ENCODE measurements at places on chromosomes 16 and 17.
A peak's percentile ranks its signal among the peaks of the same experiment; 100 is the strongest.

GRCh38 chr17:68198931-68199836 lies 48.7 kb upstream of the AMZ2 start:
- peak; percentile 44 for DNase-seq

DNA sequence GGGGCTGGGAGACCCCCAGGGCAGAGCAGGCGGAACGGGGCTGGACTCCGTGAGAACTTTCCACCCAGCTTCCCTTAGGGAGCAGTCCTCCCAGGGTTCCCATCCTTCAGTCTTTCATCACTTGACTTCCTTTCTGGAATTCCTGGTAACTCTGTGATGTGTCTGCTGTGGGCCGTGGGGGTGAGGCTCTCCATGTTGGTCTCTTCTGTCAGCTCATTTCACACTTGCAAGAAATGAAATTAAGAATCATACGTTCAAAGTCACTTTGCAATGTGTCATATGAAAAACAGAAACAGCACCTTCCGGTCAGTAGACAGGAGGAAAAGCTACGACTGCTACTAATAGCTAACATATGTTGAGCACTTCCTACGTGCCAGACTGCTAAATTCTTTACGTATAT lies 5.4 kb upstream of the BBS2 start:
- DNase-seq, result no peak

DNA sequence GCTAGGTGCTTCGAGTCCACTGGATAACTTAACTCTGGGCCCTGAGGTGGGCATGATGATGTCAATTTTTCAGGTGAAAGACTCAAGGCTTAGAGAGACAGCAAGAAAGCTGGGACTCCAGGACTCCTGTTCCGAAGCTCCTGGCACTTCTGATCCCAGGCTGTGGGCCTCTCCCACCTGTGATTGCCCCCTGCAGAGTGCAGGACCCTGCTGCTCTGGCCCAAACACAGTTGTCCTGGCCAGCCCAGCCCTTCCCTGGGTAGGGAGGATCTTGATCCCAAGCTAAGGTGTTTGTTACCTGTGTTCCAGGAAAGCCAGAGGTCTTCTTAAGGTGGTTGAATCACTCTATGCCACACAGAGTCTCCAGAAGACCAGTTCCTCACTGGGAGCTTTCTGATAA lies 3.1 kb downstream of the CHST5 start:
- no peak for DNase-seq

DNA sequence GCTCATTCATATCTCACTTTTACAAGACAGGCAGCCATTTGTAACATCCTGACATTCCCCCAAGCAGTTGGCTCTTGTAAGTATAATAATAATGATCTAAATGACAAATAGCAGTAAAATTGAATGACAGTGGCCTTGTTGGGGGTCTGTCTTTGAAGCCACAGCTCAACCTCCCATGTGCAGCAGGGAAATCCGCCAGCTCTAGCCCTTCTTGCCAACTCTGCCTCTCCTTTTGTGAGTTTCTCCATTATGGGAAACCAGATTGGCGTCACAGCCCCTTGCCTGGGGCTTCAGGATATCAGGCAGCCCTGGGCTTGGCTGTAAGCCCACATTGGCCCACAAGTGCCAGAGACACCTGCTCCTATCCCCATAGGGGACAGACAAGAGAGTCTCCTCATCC lies 70.4 kb upstream of the CACNG5 start:
- DNase-seq, result no peak

GRCh38 chr17:21295036-21295952 lies 10.8 kb downstream of the MAP2K3 start:
- peak; percentile 39 for DNase-seq

DNA sequence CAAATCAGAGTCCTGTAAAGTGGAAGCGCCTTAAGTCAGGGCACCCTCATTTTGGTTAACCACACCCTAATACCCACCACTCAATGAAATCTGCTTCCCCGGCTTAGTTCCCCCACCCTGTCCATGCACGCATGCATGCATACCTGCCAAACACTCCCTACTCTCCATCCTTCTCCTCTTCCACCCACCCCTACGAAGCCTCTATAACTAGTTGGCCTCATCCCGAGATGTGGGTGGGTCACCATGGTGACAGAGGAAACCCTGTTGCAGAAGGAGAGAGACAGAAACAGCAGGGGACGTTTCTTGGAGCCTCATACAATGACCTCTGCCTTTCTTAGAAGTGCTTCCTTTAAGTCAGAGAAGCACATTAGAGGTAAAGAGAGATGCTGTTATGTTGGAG lies 46.8 kb upstream of the DNAH9 start:
- DNase-seq, result no peak

GRCh38 chr17:76685366-76685765 lies 25.4 kb downstream of the MXRA7 start:
- DNase-seq, result no peak

DNA sequence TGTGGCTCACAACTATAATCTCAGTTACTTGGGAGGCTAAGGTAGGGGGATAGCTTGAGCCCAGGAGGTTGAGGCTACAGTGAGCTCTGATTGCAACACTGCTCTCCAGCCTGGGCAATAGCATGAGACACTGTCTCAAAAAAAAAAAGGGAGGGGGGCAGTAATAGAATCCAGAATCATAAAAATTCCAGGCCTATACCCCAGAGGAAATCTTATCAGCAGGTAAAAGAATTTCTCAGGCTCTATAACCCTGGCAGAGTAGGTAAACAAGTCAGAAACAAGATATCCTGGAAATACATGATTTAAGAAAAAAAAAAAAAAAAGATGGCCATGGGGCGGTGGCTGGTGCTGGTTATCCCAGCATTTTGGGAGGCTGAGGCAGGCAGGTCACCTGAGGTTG lies 12.9 kb downstream of the SPAG9 start:
- DNase-seq, result no peak

DNA sequence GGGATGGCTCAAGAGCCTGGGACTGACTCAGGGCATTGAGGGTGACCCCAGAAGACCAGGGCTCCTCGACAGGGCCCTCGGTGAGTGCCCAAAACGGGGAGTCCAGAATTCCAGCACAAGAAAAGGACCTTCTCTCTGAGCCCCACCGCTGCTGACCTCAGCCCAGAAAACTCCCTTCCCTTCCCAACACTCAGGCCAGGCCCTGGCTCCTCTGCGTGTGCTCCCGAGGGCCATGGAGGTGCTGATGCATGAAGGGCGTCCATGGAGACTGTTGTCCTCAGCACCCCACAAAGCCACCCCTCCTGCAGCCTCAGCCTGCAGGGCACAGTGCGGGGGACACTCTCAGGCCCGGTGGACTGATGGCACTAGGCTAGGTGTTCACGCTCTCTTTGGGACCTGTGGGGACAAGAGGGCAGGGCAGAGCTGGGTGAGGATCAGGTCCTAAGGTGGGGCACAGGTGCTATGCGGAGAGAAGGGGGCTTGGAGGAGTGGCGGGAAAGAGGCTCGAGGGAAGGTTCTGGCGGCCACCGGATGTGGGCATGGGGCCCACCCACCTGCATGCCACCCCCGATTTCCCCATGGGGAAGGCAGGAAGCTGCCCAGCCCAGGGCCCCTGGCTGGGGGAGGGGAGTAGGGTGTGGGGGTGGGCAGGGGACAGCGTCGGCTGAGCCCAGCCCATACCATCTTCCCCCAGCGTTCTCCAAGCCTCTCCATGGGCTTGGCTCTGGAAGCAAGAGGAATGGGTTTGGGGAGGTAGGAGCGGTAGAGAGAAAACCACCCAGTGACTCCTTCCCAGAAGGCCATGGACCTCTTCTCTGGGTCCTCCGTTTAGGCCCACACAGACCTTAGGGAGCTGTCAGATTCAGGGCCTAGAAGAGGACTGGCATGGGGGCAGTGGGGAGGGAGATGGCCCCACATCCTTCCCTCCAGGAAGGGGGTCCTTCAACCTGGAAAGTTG lies 4.5 kb upstream of the TSPOAP1 start:
- DNase-seq, result no peak

DNA sequence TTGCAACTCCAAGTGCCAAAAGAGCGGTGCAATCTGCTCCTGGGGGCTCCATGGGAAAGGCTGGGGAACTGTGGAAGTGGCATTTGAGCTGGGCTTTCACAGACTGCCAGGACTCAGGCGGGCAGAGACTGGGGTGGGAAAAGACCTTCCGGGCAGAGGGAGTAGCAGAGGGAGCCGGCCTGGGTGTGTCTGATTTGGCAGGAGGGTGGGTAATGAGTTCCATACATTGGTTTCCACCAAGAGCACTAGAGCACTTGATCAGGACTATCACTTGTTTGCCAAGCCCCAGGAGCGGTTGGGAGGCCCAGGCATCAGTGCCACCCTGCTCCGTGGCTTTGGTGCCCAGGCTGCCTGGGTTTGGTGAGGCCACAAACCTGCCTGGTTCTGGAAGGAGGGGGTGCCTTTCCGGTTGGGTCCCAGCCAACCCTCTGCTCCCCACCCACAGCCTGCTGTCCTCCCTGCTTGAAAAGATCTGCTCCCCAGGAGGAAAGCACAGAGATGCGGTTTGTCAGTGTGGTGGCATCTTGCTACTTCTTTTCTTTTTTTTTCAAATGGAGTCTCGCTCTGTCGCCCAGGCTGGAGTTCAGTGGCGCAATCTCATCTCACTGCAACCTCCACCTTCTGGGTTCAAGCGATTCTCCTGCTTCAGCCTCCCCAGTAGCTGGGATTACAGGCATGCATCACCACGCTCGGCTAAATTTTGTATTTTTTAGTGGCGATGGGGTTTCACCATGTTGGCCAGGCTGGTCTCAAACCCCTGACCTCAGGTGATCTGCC lies 3.5 kb upstream of the TRIM47 start:
- no peak for DNase-seq

DNA sequence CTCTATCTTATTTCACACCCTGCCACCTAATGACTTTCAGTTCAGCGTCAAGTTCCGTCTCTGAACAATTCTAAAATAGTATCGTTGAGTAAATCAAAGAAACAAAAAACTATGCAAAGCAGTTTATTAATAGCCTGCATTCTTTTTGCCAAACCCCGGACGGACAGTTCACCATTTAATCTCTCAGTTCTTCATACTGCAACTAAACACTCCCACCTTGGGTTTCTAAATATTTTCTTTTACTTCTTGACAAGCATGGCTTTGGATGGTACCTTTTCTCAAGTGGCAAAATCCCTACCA lies 1.2 kb downstream of the MYH11 start:
- no peak for DNase-seq

GRCh38 chr16:23029733-23030420 lies 119.4 kb downstream of the USP31 start:
- no peak for DNase-seq

DNA sequence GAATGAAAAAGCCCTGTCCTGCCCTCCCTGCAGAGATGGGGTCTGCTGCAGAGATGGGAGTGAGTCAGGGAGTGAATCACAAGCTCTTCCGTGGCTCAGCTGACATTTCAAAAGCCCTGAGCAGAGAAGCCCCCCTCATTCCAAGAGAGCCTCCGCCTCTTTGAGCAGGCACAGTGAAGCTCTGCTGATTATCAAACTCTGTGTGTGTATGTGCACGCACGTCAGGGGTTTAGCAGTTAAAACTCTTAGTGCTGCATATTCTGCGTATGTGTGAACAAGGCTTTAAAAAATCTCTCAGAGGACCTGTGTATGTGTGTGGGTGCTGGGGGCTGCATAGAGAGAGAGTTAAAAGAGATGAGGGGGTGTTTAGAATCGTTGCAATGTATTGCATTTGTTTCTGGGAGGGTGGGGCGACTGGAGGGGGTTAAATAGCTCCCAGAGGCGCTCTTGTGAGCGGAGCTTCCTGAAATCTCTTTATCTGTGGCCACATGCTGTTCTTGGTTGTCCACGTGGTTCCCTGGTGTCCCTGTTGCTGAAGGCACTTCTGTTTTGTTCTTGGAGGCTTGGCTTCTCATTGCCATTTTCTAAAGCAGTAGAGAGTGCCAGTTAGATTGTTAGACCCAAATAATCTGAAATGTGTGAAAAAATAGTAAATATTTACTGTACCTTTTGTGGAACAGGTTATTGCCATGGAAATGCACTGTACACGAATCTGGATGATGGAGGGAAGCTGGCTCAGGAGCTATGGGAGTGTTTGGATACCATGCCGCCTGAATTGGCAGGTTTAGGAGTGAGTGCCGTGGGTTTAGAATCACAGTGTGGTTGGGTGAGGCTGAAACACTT lies 116.6 kb downstream of the PRKCB start:
- no peak for DNase-seq

DNA sequence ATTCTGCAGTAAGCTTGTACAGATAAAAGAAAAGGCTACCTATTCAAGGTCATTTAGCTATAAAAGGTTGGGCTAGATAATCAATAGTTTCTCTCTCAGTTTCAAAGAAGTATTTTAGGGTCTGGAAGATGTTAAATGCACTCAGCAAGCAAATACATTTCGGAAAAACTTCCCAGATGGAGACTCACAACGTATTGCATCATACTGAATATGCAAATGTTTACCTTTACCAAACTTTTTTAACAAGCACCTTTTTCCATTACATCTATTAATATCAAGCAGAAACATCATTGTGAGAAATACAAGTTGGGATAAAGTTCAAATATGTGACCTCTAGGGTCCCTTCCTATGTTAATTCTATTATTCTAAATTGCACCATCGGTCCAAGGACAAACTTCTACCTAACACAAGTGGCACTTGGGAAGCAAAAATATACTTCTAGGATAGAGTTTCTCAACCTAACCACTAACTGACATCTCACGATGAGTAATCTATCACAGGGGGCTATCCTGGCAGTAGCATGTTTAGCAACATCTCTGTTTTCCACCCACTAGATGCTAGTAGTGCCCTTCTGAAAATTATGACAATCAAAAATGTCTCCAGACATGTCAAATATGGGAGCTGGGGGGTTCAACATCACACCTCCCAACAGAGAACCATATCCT lies 14.5 kb downstream of the KANSL1 start:
- peak; percentile 62 for DNase-seq

DNA sequence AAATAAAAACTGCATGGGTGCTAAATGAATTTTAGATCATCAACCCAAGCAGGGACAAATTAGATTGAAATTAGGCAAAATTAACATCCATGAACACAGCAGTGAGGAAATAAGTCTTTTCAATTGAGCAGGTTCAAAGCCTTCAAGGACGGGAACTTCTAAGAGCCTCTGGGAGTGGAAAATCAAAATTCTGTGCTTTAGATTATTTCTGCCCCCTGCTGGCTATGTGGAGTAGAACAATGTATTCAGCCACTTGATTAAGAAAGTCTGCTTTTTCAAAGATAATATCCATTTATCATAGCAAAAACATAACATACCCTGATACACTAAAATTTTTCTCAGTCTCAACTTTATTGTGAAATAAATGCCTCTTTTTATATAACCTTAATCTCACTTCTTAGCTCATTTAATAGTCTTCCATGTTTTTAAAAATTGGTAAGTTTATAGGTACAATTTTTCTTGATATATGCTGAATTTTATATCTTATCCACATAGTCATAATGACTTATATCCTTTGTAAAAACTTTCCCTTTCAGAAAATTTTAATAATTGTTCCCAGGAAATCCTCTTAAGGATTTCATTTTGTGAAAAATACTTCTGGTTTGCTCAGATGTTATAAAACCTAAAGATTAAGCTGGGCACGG lies 28.1 kb upstream of the NOL11 start:
- DNase-seq, result peak; percentile 67

- no peak for DNase-seq
Measured at GRCh38 chr17:50301891-50302584, 27.8 kb downstream of the TMEM92 start.

Measured in epithelial cell of esophagus (primary cell).